ENCODE measurements at places on chromosomes 2 and 18.

GRCh38 chr18:42548493-42548892, 567.0 kb downstream of the RIT2 start:
- DNase-seq = no peak

DNA sequence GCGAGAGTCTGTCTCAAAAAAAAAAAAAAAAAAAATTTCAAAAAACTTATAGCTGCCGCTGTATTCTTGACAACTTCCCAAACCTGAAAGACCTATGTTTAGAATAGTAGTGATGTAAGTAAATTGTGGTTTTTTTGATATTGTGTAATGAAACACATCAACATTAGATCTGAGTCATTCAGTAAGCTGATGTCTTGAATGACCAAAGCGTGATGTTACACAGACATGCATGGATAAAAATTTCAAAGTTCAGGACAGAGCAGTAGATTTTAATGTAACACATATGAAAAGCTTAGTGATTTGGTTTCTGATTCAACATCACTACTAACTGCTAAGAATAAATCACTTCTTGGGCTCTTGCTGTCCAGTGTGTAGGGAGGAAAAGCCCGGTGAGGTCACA, 69.3 kb upstream of the MEX3C start:
- DNase-seq = no peak

DNA sequence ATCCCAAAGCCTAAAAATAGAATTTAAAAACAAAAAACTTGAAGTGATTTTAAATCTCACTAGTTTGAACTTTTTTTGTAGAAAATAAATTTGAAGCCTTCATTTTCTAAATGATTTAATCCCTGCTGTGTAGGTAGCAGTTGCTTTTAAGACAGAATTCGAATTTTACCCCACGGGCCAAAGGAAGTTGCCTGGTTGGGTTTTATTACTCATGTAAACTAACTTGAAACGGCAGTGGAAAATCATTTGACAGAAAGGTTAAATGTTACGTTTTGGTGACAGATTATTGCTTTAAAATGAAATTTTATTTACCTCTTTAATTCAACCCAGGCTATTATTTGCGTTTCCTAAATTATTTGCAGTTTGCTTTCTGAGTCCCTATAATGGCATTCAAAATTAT, 2.0 kb downstream of the MAPRE2 start:
- no peak for DNase-seq

DNA sequence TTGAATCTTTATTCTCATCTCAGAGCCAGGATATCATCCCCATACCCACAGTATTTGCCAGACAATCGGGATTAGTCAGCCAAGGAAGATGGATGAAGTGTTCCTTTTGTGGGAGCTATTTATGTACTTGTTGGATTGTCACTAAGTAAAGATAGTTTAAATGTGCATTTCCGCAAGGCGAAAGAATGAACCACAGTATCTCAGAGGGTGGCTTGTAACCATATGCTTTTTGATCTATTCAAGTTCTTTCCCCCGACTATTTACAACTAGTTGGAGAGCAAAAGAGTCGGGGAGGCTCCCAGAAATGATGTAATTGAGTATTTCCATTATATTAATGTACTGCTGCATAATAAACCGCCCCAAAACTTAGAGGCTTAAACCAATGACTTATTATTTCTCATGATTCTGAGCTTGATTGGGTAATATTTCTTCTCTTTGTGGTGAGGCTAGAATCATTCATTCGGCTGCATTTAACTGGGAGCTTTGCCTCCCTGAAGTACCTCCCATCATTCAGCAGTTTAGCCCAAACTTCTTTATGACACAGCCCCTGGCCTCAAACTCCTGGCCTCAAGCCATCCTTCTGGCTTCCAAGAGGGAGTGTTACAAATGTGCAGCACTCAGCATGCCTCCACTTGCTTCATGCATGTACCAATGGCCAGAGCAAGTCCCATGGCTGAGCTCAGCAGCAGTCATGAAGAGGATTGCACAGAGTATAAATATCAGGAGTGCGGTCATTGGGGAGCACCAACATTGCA, 423.7 kb downstream of the METTL4 start:
- DNase-seq = no peak

GRCh38 chr2:51829477-51829876, 797.5 kb upstream of the NRXN1 start:
- no peak for DNase-seq

GRCh38 chr2:113818382-113818951, 62.0 kb upstream of the SLC35F5 start:
- peak; percentile 58 for DNase-seq

Measured in neural progenitor cell (in vitro differentiated cells).